CD4-positive, alpha-beta T cell treated with Interleukin-15 for 1 hour (primary cell): ENCODE measurements at places on chromosomes 12 and 14.

DNA sequence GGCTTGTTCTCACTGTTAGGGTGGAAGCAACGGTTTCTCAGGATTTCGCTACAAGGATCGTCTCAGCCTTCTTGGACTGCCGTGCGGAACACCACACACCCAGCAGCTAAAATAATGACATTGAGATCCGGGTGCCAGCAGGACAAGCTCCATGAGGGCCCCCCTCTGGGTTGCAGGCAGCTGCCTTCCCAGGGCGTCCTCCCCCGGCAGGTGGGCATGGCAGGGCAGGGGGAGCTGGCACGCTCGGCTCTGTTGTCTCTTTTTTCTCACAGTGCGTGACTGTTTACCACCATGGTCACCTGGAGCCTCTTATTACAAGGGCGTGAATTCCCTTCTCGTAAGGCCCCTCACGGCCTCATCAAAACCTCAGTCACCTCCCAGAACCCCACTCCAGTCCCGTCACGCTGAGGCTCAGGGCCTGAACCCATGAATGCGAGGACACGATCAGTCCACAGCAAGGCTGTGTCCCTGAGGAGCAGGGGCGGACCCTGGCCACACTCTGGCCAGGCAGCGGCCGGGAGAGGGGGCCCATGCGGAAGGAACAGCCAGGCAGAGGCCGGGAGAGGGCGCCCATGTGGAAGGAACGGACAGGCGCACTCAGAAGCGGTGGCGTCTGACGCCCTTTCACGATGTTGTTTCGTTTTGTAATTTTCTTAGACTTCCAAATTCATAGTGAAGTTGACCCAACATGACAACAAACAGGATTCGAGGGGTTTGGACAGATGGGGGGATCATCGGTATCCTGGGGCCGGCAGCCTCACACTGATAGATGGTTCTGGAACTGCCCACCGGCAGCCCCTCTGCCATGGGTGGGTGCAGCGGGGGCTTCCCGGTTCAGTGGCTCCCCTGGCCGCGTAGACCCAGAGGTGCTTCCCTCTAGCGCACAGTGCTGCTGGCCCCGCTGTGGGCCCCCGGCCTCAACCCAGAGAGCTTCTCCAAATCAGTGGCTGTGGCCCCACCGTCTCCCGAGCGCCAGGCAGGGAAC, 10.0 kb downstream of the LRCOL1 start:
- peak; percentile 33 for DNase-seq

GRCh38 chr12:41334390-41334789, 146.3 kb downstream of the PDZRN4 start:
- no peak for DNase-seq

DNA sequence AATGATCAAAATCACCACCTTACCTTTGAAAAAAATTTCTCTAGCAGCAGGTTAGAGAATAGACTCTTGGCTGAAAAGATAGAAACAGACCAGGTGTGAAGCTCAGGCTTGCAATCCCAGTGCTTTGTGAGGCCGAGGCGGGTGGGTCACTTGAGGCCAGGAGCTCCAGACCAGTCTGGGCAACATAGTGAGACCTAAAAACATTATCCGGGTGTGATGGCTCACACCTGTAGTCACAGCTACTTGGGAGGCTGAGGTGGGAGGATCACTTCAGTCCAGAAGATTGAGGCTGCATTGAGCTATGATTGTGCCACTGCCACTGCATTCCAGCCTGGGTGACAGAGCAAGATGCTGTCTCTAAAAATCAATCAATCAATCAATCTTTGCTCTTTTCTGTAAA, 105.3 kb upstream of the TBX3 start:
- no peak for DNase-seq

GRCh38 chr12:62640910-62641448, 174.4 kb downstream of the MON2 start:
- DNase-seq: no peak
